CD4-positive, alpha-beta T cell (primary cell): ENCODE measurements at places on chromosomes 1 and 21. TPM values are rescaled to one million over a fixed set of nuclear protein-coding genes. Genes with fewer than 3 reads are reported as not detected.

DNA sequence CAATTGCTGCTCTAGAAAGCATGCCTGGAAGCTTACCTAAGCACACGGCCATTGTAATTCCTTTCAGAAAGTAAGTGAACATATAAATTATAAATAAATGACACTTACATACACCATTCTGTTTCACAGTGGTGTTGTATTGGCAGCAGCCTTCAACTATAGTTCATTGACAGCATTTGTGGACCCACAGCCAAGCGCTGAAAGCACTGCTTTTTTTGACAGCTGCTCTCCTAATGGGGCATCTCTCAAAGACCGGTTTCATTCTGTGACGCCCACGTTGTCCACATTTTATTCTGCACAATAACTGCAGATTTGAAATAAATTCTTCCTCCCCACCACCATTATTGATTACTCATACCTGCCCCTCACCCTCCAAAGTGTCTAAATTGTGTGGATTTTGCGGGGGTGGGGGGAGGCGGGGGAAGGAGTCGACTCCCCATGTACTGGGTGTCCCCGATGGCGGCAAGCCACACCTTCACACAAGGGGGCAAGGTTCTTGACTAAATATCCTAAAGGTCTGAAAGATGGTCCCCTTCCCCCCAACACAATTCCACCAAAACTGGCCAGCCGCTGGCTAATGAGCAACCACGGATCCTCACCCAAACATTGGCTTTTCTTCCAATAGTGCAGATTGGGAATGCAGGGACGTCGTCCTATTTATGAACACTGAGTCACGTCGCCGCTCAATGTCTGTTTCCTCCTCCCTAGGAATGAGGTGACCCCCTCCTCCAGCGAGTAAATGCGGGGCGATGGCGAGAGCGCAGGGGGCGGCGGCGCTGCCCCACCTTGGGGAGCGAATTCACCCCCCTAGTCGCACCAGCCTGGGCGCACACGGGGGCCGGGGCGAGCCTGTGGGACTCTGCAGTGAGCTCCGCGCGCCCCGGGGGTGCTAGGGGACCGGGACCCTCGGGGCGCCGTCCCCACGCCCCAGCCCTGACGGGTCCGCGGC lies 960 bp downstream of the RCAN1 start:
- DNase-seq: no peak

DNA sequence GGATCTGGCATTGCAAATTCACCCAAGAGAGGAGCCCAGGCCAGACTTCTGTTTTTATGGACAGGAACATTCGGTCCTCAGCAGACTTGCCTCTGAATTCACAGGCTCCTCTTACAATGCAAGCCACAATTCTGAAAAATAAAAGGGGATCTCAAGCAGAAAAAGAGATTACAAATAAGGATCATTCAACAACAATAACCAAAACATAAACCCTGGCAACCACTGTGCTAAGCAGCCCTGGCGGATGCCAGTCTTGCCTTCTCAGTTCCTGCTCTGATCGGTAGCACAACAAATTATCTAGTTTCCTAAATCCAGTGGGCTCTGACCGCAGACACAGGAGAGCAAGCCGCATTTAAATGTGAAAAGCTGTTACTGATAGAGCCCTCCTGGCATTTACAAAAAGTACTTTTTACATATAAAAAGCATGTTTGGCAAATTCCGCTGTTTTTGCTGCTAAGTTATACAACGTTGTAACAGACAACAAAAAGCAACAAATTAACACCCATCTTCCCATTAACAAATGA lies 123.4 kb upstream of the FOXD3 start:
- no peak for DNase-seq

DNA sequence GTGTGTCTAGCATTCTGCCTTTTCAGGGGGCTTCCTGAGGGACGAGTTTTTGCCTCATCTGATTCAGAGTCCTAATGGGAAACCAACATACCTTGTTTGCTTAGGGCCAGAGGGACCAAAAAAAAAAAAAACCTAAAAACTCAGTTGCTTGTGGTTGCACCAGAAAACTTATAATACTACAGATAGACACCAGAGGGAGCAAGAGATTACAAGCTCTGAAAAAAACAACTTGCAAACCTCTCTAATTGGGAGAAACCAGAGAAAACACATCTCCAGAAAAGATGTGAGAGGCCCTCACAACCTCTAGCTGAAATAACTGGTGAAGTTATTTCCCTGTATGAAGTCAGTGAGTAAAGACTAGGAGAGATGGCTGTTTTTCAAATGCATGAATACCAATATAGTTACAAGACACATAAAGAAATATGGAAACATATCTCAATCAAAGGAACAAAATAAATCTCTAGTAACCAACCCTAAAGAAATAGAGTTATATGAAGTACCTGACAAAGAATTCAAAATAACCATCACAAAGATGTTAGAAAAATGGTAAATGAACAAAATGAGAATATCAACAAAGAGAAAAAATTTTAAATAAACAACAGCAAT lies 233.7 kb upstream of the NFIA start:
- DNase-seq: no peak

The TCHHL1 gene
- not detected for total RNA-seq

The NBPF15 gene
- 89.5 TPM for total RNA-seq
